ENCODE measurements at places on chromosomes 1 and 21. TPM values are rescaled to one million over a fixed set of nuclear protein-coding genes. Genes with fewer than 3 reads are reported as not detected.

GRCh38 chr21:30962013-30962412 lies 76.3 kb downstream of the KRTAP19-8 start:
- no peak for DNase-seq

- DNase-seq: no peak
Observed at GRCh38 chr1:32352831-32353383, 9.4 kb downstream of the FAM229A start.

GRCh38 chr1:26067432-26067911 lies at the start of gene TRIM63:
Gene TRIM63, minus strand, starts transcription at chr1:26067630. Its CDS starts 136 bp downstream, at chr1:26067494.
- no peak for DNase-seq

- DNase-seq: no peak
Observed at GRCh38 chr1:22851517-22851916, 121.1 kb downstream of the LACTBL1 start.

DNA sequence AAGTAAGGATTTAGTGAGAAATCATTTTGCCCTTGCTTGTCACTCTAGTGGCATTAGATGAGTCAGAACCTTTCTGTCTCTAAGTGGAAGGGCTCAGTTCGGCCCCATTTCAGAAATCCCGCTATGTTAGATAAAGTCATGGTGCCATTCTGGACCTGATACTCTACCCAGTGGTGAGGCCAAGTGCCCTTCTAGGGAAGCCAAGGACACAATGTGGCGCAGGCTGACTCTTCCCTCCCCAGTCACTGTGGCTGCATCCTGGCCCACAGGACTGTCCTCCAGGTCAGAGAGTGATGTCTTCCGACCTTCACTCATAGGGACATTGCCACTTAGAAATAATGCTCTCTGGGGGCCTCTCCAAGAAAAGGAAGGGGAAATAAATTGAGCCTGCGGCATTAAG lies 48.3 kb upstream of the MTR start:
- no peak for DNase-seq

GRCh38 chr1:97061604-97062003 lies 340.0 kb downstream of the PTBP2 start:
- DNase-seq: no peak

GRCh38 chr1:45508295-45509151 lies 8.4 kb downstream of the MMACHC start:
- no peak for DNase-seq

DNA sequence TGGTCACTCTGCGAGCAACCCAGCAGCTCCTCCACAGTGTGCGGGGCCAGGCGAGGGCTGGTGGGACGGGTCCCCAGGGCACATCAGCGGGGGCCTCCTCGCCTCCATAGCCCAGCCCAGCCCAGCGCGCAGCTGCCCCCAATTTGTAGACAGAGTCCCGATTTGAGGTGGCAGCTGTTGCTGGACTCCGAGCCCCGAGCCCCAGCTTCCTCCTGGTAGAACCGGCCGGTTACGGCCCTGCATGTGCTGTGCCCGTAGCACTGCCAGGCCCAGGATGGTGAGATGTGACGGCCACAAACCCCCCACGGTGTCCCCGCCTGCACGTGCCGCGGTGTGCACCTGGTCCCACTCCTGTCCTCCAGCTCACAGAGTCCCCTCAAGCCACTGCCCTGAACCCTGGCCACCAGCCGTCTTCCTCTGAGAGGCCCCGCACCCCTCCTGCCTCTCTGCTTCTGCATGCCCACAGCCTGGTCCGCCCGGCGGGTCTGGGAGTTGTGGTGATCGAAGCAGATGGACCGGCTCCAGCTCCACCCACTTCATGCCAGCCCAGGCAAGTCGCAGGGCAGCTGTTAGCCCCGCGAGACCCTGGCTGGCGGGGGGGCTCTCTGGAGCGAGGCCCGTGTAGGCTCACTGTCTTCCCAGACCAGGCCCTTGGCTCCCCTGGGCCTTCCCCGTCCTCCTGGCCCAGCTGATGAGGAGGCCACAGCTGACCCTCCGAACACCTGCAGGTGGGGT lies 55.5 kb downstream of the MORN1 start:
- no peak for DNase-seq

DNA sequence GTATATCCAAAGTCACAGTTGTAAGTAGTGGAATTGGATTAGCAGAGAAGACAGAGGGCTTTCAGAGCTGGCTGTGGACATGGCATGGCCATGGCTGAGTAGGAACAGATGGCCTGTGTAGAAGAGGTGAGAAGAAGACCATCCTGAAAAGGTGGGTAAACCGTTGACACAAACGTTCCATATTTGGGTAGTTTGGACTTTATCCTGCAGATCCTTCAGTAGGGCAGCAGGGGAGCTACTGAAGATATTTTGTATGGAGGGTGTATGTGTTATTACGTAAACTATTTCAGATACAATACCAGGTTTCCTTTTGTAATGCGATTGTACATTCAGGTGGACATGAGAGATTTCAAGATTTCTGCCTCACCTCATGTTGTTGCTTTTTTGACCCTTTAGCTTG lies 1.6 kb downstream of the UTP11 start:
- no peak for DNase-seq

DNA sequence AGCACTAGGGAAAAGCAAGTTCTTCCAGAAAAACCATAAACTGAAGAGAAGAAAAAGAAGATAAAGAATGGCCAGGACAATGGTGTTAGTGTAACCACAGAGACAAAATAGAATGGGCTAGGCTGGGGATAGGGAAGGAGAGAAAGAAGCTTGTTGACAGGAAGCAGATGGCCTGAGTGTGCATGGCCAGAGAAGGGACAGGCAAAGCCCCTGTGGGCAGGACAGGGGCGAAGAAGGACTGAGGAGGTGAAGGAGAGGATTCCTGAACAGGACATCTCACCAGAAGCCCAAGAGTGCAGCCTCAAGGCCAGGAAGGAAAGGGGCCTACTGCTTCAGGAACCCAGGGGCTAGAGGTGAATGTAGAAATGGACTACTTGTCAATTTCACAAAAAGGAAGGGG lies 29.3 kb downstream of the IQGAP3 start:
- peak; percentile 25 for DNase-seq

- DNase-seq: no peak
Observed at GRCh38 chr1:155082301-155083051, 3.8 kb downstream of the EFNA3 start.

ZNF593OS gene
- total RNA-seq: not detected

Data from dermis blood vessel endothelial cell (primary cell).